ENCODE measurements at places on chromosomes 4 and X.

DNA sequence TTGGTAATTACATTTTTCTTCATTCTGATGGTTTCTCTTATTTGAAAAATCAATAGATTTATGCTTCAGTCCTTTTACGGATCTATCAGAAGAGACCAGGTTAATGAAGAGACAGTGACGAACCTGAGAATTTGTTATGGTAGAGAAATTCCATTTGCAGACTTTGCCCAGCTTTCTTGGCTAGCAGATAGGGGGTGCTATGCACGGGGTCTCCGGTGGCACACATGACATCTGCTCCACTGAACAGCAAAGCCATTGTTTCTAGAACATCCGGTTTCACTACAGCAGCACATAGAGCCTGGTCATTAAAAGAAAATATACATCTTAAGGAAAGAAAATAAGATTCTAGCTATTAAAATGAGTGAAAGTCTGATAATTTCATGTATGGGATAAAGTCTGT lies 85.1 kb downstream of the ARAP2 start:
- no peak for DNase-seq

GRCh38 chr4:80101071-80101791 lies 28.2 kb upstream of the ANTXR2 start:
- no peak for DNase-seq

- DNase-seq: no peak
Observed at GRCh38 chrX:11334165-11334564, 41.0 kb downstream of the AMELX start.

DNA sequence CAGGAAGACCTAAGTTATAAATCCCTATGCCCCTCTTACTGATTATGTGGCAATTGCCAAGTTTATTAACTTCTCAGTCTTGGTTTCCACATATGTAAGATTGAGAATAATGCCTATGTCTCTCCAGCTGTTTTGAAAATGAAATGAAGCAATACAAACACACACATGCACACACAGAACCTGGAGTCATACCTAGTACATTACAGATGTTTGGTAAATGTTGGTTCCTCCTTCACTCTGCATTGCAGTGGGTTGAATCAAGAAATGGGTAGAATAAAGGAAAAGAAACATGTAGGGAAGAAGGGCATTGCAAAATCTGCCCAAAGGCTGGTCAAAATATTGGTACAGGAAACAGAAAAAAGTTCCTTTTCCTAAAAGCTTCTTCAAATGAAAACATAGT lies 309.9 kb upstream of the EMCN start:
- no peak for DNase-seq

DNA sequence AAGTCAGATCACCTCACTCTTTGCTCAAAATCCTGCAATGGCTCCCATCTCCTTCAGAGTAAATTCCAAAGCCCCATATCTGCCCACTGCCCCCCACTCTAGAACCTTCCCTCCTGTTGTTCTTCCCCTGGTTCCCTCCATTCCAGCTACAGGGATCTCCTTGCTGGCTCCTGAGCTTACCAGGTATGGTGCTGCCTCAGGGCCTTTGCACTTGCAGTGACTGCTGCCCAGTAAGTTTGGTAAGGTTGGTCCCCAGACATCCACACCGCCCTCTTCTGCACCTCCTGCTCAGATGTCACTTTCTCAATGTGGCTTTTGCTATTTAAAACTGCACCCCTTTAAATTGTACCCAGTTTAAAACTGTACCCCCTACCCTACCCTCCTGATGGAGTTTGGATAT lies 7.8 kb upstream of the MAN2B2 start:
- DNase-seq: no peak

DNA sequence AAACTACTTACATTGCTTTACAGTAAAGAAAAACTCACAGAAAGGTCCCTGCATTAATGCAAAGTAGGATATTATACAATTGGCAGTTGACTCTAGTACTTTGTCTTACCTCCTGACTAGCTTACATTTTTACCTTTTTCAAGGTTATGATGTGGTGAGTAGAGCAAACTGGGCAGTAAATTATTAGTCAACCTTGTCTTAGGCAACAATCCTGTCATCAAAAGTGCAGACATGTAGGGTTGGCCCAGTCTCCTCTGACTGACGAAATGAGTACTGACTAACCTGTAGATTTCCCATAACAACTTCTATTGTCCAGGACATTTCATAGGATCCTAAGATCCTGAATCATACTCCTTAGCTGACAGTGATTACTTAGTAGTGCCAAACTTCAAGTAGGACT lies 142.0 kb upstream of the NUDT6 start:
- no peak for DNase-seq

DNA sequence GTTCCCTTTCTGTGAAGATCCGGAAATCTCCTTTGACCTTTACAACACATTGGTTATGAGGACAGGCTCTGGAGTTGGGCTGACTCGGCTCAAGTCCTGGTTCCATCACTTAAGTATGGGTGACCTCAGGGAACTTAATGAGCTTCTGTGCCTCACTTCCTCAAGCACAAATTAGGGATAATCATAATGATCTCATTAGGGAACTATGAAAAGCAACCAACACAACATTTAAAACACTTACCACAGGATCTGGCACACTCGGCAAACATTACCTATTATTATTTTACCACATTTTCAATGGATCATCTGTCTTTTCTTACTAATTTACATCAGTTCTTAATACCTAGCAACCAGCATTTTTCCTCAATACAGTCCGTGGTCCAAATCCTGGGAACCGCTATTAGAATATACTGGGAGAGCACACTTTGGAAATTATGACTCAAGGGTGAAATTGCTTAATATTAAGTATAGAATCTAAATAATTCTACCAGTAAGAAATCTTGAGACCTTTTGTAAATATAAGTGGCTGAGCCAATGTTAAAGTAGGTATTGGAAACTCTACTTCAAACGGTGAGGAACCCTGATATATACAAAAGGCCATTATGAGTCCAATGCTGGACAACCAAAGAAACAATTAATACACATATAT lies 19.6 kb downstream of the ADGRA3 start:
- DNase-seq: no peak

DNA sequence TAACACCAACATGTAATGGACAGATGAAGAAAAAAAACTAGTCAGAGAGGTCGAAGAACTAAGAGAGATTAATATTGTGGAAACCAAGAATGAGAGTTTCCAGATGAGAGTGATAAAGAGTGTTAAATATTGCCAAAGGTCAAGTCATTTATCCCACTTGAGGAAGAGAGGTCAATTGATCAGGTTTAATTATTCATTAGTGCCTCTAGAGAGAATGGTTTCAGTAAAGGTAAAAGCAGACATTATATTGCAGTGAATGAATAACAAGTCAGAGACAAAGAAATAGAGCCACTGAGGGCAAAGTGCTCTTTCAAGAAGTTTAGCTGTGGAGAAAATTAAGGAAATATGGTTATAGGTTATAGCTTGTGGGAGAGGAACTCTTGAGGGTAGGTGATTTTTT lies 263.1 kb downstream of the GUCY2F start:
- DNase-seq: no peak

- DNase-seq: no peak
Observed at GRCh38 chr4:155794589-155795236, 35.9 kb downstream of the GUCY1B1 start.

- DNase-seq: no peak
Observed at GRCh38 chr4:182655340-182655739, 261.8 kb downstream of the DCTD start.

GRCh38 chrX:14056206-14056605 lies 26.5 kb upstream of the GEMIN8 start:
- no peak for DNase-seq

GRCh38 chr4:159101988-159102621 lies 774 bp upstream of the RAPGEF2 start:
- no peak for DNase-seq

DNA sequence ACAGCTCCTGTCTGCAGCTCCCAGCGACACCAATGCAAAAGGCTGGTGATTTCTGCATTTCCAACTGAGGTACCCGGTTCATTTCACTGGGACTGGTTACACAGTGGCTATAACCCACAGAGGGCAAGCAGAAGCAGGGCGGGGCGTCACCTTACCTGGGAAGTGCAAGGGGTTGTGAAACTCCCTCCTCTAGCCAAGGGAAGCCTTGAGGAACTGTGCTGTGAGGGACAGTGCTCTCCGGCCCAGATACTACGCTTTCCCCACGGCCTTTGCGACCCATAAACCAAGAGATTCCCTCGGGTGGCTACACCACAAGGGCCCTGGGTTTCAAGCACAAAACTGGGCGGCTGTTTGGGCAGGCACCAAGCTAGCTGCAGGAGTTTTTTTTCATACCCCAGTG lies 218.9 kb downstream of the PPP3CA start:
- no peak for DNase-seq

- DNase-seq: no peak
Observed at GRCh38 chr4:75343333-75343732, 170.9 kb downstream of the RCHY1 start.

GRCh38 chr4:108168160-108168670 lies 517 bp downstream of the LEF1 start:
- DNase-seq: no peak

DNA sequence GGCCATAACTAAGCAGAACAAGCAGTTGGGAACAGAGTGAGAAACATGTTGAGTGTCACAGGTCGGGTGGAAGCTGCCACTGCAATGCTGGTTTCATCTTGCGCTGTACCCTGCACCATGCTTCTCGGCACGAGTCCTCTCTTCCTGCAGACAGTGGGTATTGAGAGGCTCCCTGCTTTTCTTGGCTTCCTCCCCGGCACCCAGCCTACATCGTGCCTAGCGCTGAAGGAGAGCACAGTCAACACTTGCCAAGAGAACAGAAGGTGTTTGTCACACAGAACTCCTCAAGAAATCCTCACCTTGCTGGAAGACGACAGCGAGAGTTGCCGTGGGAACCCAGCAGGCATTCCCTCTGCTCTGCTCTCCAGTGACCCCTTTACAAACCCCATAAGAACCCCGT lies 53.6 kb downstream of the EVC2 start:
- DNase-seq: no peak

DNA sequence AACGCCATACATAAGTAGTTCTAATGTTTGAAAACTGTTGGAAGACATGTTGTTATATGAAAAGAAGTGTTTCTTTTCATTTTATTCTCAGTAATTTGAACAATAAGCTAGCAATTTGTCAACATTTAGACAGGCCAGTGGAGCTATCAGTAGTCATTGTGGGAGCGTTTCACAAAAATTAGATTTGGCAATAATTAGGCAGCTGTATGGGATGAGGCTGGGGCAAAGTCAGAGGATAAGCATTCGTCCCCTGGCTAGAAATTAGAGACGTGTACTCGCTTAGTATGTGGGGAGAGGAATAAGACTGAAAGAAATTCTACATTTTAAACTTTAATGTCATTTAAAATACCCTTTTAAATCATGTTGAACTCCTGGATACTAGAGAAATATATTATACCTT lies 70.6 kb downstream of the TMEM144 start:
- no peak for DNase-seq

GRCh38 chr4:102219129-102219528 lies 126.2 kb downstream of the SLC39A8 start:
- DNase-seq: no peak

GRCh38 chr4:82774711-82775171 lies 23.9 kb downstream of the SCD5 start:
- DNase-seq: no peak

DNA sequence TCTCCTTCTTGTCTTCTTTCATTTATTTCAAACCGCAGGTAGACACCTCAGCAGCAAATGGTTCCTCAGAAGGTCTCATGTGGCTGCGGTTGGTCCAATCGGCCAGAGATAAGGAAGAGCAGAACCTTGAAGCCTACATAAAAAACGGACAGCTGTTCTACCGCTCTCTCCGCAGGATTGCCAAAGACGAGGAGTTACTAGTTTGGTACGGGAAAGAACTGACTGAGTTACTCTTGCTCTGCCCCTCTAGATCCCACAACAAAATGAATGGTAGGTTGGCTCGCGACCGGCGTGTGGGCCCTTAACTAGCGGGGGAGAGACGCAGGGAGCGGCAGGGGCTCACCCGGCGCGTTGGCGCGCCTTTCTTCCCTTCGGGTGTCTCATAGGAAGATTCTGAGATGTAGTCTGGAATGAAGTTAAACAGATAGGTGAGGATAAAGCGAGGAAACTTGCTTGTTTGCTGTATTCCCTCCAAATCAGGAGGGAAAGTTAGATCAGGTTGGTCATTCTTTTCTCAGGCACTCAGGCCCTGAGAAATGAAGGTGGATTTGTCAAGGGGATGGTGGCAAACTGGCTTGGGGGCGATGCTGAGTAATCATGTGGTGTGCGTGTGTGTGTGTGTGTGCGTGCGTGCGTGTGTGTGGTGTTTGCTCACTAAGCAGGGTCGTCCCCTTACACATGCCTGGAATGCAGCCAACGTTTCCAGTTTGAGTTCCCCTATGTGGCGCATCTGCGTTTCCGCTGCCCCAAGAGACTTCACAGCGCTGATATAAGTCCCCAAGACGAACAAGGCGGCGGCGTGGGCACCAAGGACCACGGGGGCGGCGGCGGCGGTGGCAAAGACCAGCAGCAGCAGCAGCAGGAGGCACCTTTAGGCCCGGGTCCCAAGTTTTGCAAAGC lies 4.2 kb downstream of the PRDM8 start:
- peak; percentile 51 for DNase-seq

DNA sequence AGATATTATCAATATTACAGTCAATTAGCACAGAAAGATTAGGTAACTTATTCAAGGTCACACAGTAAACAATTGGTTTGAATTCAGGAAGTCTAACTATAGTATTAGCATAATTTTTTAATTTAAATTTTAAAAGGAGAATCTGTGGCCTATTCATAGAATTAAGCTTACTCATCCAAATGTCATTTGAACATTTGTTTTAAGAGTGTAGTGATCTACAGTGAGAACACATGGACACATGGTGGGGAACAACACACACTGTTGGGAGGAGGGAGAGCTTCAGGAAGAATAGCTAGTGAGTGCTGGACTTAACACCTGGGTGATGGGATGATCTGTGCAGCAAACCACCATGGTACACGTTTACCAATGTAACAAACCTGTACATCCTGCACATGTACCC lies 48.3 kb downstream of the MEPE start:
- DNase-seq: no peak

DNA sequence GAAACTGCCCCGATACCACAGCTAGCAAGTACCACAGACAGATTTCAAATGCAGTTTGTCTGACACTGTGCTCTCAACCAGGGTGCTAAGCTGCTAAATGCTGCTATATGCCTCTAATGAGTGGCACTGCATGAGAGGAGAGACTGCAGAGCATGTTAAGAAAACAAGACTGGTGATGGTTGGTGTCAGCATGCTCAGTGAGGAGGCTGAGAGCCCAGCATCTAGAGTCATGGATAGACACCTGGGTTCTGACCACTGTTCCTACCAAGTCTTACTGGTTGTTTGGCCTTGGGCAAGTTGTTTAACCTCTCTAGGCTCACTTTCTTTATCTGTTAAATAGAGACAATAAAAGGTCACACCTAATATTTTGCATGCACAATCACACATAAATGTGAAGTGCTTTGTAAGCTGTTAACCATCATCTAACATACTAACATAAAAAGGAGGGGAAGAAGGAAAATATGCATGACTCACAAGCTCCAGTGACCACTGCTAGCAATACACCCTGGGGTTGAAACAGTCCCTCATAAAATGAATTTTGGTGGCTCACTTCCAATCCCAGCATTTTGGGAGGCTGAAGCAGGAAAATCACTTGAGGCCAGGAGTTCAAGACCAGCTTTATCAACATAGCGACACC lies 20.7 kb downstream of the HHIP start:
- DNase-seq: no peak

GRCh38 chrX:39293203-39293602 lies 491.9 kb downstream of the MID1IP1 start:
- no peak for DNase-seq

Data from T follicular helper cell (primary cell).